ENCODE measurements at places on chromosomes 16 and 17.

DNA sequence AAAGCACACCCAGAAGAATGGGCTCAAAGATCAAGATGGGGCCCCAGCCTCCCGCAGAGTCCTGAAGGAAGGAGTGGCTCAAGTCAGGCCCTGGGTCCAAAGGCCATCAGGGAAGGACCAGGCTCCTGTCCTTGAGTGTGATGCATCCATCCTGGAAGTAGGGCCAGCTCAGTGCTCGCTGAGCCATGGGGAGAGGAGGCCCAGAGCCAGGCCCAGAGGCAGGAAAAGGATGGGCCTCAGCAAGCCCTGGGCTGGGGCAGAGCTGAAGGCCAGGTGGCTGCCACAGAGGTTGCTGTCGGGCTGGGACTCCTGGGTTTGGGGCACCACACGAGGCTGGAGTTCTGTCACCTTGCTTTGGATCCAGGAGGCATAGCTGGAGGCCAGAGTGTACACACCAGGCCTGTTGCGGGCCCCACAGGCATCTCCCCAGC lies 3.7 kb downstream of the PRSS8 start:
- DNase-seq, result no peak

DNA sequence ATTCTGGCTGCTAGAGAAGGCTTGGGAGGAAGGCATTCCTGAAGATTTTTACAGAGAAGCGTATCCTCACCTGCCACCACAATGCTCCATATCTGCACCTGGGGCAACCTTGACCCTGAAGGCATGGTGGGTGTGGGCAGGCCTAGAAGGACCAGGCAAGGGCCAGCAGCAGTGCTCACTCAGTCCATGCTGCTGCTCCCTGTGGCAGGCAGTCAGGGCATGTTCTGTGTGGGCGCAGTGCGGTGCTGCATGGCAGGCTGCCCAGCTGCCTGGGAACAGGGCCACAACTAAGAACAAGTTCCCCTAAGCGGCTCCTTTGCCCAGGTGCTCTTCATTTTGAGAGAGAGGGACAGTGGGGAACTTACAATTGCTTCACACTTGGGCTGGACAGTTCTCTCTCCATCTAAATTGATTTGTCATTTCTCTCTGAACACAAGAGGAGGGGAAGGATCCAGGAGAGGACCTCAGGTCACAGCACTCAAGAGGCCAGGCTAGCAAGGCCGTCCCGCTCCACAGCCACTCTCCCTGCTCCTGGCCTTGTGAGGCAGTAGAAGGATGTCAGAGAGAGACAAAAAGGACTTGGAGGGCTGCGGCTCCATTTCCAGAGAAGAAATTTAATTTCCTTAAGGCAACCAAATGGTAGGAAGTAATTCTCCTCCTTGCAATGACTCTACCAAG lies 158.8 kb downstream of the AATF start:
- DNase-seq, result no peak

- no peak for DNase-seq
Observed at GRCh38 chr17:7854078-7854777, 638 bp upstream of the TMEM88 start.

DNA sequence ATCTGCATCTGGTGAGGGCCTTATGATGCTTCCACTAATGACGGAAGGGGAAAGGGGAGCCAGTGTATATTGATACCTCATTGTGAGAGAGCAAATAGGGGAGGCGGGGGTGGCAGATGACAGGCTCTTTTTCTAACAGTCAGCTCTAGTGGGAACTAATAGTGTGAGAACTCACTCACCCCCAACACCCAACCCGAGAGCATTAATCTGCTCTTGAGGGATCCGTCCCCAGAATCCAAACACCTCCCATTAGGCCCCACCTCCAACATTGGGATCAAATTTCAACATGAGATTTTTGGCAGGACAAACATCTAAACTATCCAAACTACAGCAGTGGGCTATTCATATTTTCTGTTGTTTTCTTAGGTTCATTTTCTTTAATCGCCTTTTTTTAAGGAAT lies 54.4 kb downstream of the BPTF start:
- no peak for DNase-seq

- DNase-seq, result no peak
Observed at GRCh38 chr17:61662741-61663140, 71.7 kb upstream of the NACA2 start.

- DNase-seq, result no peak
Observed at GRCh38 chr17:54494721-54495715, 405.6 kb upstream of the TOM1L1 start.

DNA sequence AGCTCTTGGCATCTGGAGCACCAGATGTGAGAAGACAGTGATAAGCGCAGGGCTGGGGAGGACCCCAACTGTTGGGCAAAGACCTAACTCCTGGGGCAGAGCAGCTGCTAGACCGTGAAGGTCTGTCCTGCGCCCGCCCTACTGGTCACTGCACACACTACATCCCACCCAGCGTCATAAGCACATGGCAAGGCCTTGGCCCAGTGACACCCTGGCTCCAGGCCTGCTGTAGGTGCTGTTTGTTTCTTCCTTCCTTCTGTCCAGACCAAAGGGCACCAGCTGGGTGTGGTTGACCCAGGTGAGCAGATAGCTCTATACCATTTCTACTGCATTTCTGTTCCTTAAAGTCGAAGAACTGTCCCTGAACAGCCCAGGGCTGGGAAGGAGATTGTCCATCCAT lies 6.4 kb downstream of the TRPV3 start:
- no peak for DNase-seq

GRCh38 chr17:43879723-43880419 lies 27.5 kb downstream of the MPP2 start:
- no peak for DNase-seq

DNA sequence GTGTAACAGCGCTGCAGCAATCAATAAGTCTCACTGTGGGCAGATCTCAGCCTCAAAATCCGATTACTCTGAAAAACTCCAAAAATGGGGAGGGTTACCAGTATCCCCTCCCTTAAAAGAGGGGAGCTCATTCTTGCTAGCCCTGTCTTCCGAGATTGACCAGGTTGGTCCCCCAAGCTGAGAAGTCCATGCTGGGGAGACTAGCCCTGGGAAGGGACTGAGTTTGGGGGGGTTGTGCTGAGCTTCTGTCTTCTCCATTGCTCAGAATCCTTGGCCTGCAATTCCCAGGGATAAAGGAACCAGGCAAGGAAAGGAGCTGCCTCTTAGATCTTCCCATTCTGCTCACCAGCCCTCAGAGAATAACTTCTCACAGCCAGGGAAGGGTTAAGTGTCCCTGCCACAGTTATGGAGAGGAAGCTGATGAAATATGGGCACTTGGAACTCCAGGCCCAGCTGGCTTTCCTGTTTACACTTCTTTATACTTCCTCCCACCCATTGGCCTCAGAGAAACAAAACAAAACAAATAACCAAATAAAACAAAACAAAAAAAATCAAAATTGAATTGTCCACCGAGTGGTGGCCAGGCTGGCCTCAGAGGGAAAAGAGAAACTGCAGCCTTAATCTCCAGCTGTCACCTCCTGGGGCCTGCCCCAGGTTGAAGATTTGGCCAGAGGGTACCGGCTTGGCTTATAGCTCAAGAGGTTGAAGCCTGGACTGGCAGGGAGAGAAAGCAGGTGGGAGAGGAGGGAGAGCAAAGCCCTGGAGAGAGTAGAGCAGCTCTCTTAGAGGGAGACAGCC lies 2.6 kb downstream of the HOXB3 start:
- no peak for DNase-seq

- no peak for DNase-seq
Observed at GRCh38 chr16:65959983-65960382, 406.5 kb upstream of the CDH5 start.

GRCh38 chr16:396199-396598 lies 800 bp upstream of the NME4 start:
- no peak for DNase-seq

GRCh38 chr16:25841761-25842160 lies 150.0 kb downstream of the HS3ST4 start:
- no peak for DNase-seq

GRCh38 chr16:48395375-48395774 lies 10.2 kb upstream of the SIAH1 start:
- DNase-seq, result no peak

- peak; percentile 70 for DNase-seq
Observed at GRCh38 chr16:71540-72401, 660 bp downstream of the RHBDF1 start.

DNA sequence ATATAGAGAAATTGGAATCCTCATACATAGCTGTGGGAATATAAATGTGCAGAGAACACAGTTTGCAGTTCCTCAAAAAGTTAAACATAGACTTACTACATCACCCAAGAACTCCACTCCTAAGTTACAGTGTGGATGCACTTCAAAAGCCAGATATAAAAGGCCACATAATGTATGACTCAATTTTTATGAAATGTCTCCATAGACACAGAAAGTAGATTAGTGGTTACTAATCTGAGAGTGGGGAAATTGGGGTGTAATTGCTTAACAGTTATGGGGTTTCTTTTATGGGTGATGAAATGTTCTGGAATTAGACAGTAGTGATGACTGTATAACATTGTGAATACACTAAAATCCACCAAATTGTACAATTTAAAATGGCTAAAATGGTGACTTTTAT lies 60.9 kb downstream of the CACNG1 start:
- no peak for DNase-seq

DNA sequence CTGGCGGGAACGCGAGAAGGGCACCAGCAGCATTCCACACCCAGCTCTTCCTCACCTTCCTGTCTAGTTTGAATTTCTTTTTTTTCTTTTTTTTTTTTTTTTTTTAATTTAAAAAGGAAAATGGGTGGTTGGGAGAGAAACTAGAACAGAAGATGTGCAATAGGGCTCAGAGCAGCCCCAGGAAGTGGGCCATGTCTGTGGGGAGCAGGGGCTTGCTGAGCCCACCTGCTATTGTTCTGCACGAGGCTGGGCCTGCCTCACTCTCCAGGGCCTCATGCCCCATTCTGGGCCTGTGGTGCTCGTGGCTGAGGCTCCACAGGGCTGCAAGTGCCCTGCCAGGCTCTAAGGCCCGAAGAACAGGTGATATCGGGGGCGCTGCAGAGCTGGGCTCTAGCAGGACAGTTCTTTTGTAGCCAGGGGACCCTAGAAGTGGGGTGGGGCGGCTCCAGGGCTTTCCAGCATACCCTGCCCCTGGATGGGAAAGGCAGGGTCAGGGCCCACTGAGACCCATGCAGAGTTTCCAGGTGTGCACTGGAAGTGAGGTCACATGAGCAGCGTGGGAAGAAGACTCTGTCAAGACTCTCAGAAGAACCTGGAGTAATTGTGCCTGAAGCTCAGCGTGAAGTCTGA lies 12.4 kb downstream of the MRPL27 start:
- DNase-seq, result no peak
